ENCODE measurements at places on chromosomes 7 and 10. TPM values are rescaled to one million over a fixed set of nuclear protein-coding genes. Genes with fewer than 3 reads are reported as not detected.

Gene PALD1
- total RNA-seq, result 0.15 TPM

Gene FOXP2
- total RNA-seq, result not detected

Gene CHAT
- not detected for total RNA-seq

Gene GBX1
- total RNA-seq, result not detected

Gene ECHDC3
- total RNA-seq, result not detected

Gene CDK6
- 105 TPM for total RNA-seq

Gene ACSL5
- 55.0 TPM for total RNA-seq

Gene CCSER2
- total RNA-seq, result 80.2 TPM

Gene TRIM50
- not detected for total RNA-seq

Gene AKR1C4
- not detected for total RNA-seq

Gene FUOM
- 11.2 TPM for total RNA-seq

Gene RBP3
- total RNA-seq, result not detected

Gene FKBP6
- not detected for total RNA-seq

Gene KAZALD1
- 0.53 TPM for total RNA-seq

Gene STEAP1
- 0.53 TPM for total RNA-seq

Gene GDI2
- total RNA-seq, result 220 TPM

Gene MNX1
- total RNA-seq, result not detected

Gene TRPV5
- not detected for total RNA-seq

- DNase-seq, result no peak
Measured at GRCh38 chr7:104972500-104972899, 41.5 kb upstream of the KMT2E start.

DNA sequence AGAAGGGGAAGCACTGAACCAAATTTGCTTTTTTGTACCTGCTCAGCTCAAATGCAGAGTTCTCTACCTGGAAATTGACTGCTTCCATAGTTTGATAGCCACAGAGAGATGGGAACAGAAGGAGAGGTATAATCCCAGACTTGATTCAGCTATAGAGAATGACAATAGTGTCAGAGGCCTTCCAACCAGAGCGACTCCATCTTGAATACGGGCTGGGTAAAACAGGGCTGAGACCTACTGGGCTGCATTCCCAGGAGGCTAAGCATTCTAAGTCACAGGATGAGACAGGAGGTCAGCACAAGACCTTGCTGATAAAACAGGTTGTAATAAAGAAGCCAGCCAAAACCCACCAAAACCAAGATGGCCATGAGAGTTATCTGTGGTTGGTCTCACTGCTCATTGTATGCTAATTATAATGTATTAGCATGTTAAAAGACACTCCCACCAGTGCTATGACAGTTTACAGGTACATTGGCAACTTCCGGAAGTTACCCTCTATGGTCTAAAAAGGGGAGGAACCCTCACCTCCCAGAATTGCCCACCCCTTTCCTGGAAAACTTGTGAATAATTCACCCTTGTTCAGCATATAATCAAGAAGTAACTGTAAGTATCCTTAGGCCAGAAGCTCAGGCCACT, 42.7 kb upstream of the ATRNL1 start:
- no peak for DNase-seq

DNA sequence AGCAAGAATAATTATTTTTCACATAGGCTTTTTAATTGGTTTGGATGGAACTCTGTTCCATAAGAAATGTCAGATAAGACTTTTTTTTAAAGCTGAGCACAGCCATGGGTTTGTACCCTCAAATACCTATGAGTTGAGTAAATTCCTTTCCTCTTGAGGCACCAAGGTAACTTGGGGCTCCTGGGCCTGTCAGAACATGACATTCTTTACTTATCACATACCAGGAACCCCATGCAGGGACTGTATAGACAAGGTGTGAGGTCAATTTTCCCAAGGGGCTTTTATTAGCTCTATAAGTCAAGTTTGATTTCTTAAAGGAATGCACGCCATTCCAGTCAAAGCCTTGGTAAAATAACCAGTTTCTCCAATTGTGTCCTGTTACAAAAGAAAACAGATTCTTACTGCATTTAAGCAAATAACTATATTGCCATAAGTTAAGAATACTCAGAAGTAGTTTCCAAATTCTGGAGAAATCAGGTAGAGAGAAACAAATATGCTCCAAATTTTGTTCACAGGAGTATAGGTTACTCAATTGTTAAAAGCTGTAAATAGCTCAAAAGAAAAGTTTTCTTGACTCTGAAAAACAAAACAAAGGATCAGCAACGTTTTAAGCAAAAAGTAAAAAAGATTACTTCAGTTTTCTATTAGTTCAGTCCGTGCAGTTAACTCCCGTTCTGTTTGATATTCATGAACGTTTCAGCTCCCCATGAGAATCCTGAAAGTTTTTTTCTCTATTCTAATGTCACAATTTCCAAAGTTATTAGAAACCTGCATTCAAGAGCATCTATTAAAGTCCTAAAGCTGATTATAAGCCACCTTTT, 167.5 kb upstream of the NAMPT start:
- no peak for DNase-seq

GRCh38 chr10:73768881-73769280, 13.0 kb upstream of the CHCHD1 start:
- DNase-seq, result peak; percentile 73

- no peak for DNase-seq
Measured at GRCh38 chr7:19105546-19105945, 11.9 kb downstream of the TWIST1 start.

DNA sequence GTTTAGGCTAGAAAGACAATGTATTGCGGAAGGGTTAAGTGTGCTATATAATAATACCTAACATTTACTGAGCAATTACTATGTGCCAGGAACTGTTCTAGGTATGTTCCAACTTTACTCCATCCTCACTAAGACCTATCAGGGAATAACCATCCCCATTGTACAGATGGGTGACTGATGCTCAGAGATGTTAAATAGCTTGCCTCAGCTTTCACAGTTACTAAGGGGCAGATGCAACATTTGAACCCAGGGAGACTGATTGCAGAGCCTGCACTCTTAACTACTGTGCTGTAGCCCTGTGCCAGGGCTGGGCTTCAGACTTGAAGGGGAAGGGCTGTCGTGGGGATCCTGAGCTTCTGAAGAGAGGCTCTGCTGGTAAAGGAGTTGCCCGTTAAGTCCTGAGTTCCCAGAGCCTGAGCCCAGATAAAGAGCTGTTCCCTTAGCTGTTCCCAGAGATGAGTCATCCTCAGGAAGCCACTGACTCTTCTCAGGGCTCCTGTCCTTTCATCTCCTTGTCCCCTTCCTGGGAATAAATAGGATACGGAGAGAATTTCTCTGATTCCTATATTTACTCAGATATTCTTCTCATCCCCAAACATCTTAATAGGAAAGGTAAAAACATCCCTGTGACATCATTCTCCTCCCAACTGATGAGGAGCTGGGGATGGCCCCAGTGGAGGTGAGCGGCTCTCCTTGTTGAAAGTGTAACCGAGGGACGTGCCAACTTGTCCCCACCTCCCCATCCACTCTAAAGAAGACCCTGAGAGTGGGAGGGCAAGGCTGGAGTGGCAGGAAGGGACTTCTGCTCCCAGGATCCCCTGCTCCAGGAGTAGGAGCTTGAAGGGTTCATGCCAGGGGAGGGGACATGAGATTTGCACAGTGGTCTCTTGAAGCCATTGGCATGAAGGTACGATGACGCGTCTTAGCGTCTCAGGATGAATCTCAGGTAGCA, 28.0 kb upstream of the HABP2 start:
- no peak for DNase-seq

GRCh38 chr7:85840554-85840953, 653.7 kb upstream of the SEMA3D start:
- no peak for DNase-seq

DNA sequence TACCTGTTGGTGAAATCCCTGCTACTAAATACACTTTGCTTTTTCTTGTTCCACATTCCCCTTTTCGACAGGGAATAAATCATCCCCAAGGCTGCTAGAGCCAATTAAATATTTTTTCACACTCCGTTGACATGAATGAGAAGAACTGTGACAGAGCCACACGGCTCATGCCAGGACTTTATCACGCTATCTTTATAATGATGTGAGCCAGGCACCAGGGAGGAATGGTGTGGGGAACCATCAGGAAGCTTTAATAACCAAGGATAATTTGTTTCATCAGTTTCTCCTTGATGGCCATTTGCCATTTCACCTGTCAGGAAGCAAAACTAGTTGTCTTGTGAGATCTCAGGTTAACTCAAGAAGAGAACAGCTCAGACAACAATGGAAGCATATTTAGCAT, 193.0 kb upstream of the C7orf33 start:
- DNase-seq, result no peak

GRCh38 chr10:49837051-49837478, 74.9 kb upstream of the OGDHL start:
- no peak for DNase-seq

DNA sequence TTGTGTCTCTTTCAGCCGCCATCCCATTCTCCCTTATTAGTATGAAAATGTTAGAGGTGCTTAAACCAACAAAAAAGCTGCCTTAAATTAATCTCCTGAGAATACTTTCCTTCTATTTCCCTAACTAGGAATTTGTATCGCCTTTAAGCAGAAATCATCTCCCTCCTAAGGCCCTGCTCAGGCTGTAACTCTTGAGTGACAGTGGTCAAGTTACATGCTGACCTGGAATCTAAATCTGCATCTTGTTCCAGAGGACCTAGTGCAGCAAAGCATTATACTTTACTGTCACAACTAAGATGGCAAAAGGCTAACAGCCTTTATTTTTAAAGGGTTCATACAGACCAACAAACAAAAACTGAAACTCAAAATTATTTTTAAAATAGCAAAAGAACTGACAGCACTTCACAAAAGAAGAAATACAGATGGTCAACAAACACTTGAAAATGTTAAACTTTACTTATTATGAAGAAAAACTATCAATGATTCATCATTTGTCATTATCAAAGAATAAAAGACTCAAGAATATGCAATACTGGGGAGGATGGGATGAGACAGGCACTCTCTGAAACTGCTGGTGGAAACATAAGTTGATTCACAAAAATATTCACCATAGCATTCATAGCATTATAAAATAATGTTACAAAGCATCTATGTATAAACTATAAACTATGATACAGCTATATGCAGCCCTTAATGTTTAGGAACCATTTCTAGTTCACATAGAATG, 11.0 kb downstream of the CYREN start:
- DNase-seq, result no peak

DNA sequence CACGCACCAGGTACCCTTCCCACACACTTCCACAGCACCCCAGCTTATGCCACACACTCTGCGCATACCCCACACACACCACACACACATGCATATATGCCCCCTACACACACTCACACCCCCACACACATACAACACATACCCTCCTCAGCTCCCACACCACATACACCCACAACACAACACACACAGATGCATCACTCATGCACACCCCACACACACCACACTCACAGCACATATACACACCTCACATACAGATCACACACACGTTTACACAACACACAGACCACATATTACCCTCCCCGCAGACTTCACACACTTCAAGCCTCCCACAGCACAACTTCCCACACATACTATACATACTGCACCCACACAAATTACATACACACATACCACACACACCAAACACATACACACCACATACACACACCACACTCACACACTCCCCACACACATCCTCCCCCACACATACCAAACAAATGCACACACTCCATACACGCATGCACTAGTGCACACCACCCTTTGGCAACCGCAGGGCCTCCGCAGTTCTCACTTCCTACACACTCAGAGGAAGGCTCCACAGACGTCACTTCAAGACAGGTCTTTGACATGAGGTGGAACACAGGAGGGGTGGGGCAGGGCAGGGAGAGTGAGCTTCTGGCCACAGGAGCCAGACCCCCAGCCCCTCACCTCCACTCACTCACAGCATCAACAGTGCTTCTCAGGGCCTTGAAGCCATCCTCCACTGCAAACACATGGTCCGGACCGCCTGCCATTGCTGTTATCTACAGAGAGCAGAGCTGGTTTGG, 18.5 kb upstream of the ANTXRL start:
- peak; percentile 78 for DNase-seq

GRCh38 chr7:41130561-41131236, 572.2 kb downstream of the INHBA start:
- no peak for DNase-seq

DNA sequence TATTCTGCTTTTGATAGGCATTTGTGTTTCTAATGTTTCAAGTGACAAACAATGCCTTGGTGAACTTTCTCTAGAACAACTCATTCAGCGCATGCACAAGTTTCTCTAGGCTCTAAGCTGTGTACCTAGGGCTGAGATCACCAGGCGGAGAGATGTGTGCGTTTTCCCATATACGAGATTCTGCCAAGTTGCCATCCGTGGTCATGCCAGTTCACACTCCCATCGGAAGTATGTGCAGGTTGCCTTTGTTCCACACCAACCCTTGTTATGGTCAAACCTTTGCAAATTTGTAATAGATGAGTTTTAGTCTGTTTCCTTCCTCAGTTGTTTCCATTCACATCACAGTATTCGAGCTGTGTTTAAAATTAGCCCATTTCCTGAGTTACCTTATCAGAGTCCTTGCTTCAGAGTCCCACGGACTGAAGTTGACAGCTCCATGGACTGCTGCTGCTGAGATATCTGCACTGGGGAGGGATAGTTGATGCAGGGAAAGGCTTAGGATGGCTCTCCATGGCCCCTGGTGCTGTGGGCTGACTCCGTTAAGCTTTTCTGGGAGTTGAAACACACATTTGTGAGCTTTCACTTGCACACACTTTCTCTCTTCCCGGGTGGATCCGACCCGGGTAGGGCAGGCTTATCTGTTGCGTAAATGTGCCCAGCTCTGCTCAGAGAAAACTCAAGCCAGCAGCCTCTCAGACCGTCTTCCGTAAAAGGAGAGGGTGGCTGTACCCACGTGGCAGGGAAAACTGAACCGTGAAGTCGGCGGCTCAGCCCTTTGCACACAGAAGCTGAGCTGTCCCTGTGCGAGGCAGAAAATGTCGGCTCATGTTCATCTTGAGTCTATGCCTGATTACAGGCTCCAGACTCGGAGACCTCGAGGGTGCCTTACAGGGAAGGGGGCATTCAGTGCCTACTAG, 49.4 kb downstream of the HK1 start:
- peak; percentile 45 for DNase-seq

- no peak for DNase-seq
Measured at GRCh38 chr10:26090026-26090425, 126.5 kb upstream of the GAD2 start.

GRCh38 chr7:5215313-5215712, 25.3 kb downstream of the WIPI2 start:
- no peak for DNase-seq

GRCh38 chr7:17185690-17186070, 112.8 kb upstream of the AHR start:
- DNase-seq, result no peak

DNA sequence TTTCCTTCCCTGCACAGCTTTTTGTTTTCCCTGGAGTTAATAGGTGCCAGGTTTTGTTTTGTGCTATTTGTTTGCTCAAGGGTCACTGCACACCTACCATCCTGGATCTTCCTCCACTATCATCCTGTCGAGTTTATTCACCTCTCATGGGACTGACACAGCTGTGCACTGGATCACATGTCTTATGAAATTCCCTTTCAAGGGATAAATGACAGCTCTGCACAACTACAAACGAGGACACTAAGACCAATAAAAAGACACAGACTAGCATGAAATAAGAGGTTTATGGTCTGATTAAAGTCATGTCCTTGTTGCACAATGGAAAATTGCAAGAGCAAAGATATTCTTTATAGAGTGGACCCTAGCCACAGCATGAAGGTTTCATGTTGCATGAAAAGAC, 76.7 kb upstream of the SFMBT2 start:
- DNase-seq, result no peak

- DNase-seq, result no peak
Measured at GRCh38 chr10:61983255-61983654, 81.8 kb downstream of the ARID5B start.

- DNase-seq, result no peak
Measured at GRCh38 chr10:3867454-3868270, 82.7 kb upstream of the KLF6 start.

GRCh38 chr10:90197766-90198165, 496.4 kb downstream of the KIF20B start:
- no peak for DNase-seq

GRCh38 chr7:146875981-146876380, 759.4 kb downstream of the CNTNAP2 start:
- no peak for DNase-seq
